Stimulated activated CD4-positive, alpha-beta T cell treated with anti-CD3 and anti-CD28 coated beads, TNF-alpha, amount 100 ng/mL, for 1 hour (primary cell): ENCODE measurements at places on chromosomes 6 and 20.
A peak's percentile ranks its signal among the peaks of the same experiment; 100 is the strongest.

GRCh38 chr6:168087436-168088160, 8.6 kb upstream of the FRMD1 start:
- no peak for DNase-seq

DNA sequence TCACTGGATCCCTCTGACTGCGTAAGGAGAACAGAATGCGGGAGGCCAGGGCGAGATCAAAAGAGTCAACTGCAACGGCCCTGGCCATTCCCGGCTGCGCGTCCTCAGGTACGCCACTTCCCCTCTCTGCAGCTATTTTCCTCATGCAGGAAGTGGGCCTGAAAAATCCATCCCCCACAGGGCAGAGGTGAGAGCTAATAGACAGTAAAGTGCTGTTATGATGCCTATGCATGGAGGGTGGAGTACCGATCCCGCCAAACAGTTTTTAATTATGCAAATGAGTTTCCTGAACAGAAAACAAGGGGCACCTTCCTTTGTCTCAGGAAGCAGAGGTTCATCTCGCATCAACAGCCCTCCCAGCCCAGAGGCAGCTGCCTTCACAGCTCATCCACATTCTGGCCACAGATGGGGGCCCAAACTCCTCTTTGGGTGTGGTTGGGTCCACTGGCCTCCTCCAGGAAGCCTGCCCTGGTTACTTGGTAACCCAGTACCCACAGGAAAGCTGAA, 9.3 kb downstream of the PREX1 start:
- no peak for DNase-seq

GRCh38 chr6:6696867-6697531, 108.5 kb downstream of the LY86 start:
- no peak for DNase-seq

GRCh38 chr20:62651285-62652021, 9.2 kb downstream of the SLCO4A1 start:
- DNase-seq = peak; percentile 58

DNA sequence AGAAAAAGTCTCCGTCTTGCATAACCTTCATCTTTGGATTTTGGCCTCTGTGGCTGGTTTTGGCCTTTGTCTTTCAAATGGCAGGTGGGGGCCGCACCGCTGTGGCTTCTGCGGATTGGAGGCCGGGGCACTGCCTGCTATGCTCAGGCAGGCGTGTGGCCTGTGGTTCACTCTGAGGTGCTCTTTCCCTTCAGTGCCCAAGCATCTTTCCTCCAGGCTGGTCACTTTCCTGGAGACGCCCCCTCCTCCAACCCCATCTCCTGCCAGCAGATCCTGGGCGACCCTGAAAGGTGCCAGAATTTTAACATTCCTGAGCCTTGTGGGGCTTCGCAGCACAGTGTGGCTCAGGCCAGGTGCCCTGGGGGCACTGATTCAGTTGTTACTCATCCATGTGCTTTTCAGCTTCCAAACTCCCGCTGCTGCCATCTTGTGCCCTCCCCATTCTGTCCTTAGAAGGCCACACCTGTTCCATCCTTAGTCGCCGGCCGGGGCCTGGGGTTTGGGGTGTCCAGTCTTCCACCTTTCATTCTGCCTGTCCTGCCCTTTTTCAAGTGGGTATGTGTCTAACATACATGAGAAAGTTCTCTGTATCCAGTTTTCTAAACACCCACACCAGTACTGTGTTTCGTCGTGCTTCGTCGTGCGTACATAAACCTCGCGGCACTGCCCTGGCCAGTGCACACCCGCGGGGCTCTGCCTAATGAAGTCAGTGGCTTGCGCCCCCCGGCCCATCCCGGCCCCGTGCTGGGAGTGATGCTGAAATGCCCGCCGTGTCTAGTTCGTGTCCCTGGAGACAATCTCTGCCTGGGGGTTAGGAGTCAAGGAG, 12.1 kb downstream of the SS18L1 start:
- DNase-seq = no peak

GRCh38 chr20:22567944-22568871, 16.2 kb downstream of the FOXA2 start:
- no peak for DNase-seq

DNA sequence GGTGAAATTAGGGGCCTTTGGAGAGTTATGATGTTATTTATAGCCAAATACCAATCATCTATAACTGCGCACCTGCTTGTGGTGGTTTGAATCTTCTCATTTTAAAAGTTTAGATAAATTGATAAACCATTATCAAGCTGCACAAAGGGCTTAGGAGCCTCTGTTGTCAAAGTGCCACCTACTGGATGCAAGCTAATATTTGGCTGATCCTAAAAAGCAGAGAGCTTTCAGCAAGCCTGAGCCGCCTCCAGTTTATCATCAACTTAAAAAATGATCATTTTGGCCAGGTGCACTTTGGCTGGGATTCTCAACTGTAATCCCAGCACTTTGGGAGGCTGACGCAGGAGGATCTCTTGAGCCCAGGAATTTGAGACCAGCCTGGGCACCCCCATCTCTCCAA, 58.5 kb upstream of the ATXN1 start:
- no peak for DNase-seq

DNA sequence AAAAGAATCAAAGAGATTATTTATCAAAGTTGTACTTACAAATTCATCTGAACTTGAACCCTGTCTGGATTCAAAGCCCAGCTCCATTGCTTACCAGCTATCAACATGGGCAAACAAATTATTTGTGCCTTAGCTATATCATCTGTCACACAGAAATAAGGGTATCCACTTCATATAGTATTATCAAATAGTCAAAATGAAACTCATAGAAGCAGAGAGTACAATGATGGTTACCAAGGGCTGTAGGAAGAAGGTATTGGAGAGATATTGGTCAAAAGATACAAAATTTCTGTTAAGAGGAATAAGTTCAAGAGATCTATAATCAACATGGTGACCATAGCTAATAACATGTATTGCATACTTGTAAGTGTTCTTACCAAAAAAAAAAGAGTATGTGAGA, 87.8 kb upstream of the CCDC28A start:
- DNase-seq = no peak

DNA sequence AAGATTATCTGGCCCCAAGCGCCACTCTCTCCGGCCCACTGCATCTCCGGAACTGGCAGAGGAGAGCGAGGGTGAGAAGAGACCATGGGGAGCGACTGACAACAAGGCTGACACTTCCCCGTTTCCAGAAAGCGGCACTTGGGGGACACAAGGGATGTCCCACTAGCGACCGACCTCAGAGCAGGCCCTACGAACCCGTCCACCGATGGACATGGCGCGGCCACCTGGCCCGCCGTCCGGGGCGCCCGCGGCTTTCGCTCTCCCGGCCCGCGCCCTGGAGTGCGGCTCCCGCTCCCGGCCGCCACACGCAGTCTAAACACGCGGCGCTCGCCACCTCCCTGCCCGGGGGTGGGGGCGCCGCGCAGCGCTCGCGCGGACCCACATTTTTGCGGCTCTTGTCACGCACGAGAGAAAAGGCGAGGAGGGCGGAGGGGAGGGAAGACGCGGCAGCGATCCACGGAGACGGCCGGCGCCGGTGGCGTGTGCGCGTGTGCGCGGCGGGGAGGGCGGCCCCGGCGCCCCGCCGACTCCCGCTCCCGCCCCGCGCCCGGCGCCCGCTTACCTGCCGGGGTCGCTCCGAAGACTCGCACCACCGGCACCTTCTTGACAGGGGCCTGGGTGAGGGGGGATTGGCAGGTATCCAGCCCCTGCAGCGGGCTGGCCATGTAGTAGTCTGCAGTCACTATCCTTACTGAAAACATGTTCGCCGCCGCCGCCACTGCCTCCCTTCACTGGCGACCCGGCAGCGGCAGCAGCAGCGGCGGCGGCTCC, 645 bp downstream of the REV3L start:
- no peak for DNase-seq

DNA sequence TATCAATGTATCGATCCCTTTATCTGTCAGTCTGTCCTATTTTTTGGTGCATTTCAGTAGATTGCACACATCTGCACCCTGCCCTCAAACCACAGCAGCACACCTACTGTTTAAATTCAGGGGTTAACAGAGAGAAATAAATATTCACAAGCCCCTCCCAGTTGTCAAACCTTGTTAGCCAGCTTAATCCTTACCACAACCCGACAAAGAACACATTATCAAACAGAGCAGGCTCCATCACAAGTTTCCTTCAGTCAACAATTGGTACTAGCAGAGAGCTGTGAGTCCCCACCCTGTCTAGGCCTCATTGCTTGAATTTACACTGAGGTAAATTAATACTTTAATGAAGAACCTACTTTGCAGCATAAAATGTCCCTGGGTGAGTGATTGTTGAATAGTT, 249.8 kb downstream of the FNDC1 start:
- DNase-seq = no peak

GRCh38 chr6:35417979-35418661, 34.0 kb upstream of the FANCE start:
- DNase-seq = no peak

GRCh38 chr6:73644941-73645591, 8.7 kb downstream of the SLC17A5 start:
- no peak for DNase-seq

- no peak for DNase-seq
Observed at GRCh38 chr6:32047084-32047478, 8.9 kb downstream of the CYP21A2 start.

GRCh38 chr6:158771399-158772152, 47.6 kb downstream of the EZR start:
- DNase-seq = no peak

DNA sequence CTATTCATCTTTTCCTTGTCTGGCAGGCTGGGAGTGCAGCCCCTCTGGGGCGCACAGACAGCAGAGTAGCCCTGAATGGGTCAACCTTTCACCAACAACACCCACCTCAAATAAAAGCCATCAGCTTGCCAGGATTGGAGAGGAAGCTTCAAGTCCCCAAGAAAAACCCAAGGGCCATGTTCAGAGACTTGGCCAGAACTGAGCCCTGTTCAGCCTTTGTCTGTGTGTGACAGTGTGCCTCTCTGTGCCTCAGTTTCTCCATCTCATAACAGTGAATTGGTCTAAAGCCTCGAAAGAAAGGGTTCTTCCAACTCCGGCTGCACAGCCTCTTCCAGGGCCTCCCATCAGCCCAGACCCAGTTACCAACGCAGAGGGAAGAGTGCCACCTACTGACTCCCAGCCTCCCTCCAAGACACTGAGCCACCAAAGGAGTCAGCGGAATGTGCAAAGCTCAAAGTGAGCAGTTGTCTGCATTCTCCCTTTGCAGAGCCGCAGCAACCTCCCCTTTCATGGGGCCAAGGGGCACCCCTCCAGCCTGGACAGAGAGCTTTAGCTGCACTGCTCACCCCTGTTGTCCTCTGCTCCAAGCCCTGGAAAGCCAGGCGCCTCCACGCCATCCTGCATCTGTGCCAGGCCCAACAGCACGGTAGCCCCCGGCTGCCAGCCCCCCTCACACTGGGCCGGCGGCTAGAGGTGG, 82.7 kb upstream of the TOP1 start:
- DNase-seq = no peak

DNA sequence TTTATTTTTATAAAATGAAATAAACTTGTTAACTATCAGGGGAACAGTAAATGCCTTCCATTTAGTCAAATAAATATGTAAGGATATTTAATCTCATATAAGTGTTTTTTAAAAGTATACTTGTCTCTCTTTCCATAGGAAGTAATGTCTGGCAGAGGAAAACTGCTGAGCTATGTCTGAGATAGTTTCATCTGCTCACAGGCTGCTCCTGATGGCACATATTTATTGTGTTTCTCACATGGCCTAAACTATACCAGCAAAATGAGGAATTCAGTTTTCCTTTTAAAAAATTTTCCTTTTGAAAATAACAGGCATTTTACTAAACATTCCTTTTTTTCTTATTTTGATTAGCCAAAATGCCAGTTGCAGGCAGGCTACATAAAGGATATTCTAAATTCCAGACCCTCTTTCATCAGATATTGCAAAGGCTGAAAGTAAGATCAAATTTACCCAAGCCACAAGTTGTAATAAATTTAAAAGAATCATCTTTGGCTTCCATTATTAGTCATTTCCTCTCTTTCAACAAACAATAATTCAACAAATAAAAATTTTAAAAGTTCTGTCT, 60.1 kb upstream of the RNF146 start:
- DNase-seq = no peak

GRCh38 chr20:63741676-63742380, 2.3 kb downstream of the SLC2A4RG start:
- no peak for DNase-seq

- DNase-seq = no peak
Observed at GRCh38 chr6:4496284-4496683, 279.9 kb upstream of the CDYL start.

GRCh38 chr6:143772116-143773086, 70.7 kb upstream of the LTV1 start:
- no peak for DNase-seq
